ENCODE measurements at places on chromosomes 2 and 18.

GRCh38 chr2:109638795-109639194, 24.6 kb downstream of the SOWAHC start:
- no peak for DNase-seq

DNA sequence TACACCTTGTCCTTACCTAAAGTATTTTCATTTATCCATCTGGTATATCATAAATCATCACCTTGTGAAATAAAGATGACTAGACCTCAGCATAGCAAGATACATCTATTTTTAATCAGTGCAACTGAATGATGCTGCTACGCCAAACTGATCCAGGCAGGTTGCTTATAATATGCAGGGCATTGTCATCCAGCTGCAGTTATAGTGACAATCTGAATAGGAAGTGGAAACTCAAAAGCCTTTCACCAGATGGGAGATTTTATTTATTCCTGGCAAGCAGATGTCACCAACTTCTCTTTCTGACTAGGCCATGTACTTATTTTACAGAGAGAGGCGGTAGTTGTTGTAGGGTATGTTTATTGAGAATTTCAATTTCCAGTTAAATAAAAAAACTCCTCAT, 747.3 kb downstream of the ADCYAP1 start:
- no peak for DNase-seq

- DNase-seq: no peak
Observed at GRCh38 chr18:73381016-73381698, 513.4 kb upstream of the NETO1 start.

DNA sequence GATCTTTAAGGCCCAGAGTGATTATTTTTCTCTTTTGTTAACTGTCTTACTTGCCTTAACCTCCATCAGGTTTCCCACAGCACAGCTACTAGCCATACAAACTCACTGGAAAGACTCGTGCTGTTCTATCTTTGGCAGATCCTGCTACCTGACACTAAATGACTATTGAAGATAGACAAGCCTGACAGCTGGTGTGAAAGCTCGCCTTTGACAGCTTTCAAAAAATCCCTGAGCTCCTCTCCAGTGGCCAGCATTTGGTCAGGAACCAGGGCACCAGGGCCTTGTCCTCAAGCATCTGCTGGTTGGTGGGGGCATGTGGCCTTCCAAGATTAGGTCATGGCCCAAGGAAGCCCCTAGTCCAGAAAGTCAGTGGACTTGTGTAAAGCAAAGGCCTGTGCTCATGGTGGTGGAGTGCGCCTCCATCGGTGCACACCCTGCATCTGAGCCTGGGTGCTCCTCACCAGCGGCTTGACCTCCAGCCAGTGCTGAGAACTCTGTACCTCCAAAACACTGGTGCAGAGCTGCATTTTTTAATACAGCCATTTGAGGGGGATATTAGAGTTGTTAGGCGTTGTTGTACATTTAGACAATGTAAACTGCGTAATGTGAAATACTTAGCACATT, 158.5 kb downstream of the NCK2 start:
- DNase-seq: no peak

DNA sequence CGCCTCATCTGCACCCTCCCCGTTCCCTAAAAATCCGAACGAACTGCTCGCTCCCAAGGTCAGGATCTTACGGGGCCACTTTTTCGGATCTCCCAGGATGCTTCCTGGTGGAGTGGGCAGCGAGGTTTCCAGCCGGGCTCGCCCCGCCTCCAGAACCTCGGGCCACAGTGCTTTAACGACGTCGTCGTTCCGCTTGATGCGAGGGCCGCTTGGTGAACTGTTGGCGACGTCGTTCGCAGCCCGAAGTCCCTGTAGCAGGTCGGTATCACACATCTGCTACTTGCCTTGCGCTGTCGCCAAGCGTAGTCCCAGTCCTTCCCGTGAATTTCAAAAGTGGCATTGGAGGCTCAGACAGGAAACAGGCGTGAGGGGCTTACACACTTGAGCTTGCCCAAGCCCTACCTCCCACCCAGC, 15.3 kb downstream of the EVX2 start:
- DNase-seq: no peak

DNA sequence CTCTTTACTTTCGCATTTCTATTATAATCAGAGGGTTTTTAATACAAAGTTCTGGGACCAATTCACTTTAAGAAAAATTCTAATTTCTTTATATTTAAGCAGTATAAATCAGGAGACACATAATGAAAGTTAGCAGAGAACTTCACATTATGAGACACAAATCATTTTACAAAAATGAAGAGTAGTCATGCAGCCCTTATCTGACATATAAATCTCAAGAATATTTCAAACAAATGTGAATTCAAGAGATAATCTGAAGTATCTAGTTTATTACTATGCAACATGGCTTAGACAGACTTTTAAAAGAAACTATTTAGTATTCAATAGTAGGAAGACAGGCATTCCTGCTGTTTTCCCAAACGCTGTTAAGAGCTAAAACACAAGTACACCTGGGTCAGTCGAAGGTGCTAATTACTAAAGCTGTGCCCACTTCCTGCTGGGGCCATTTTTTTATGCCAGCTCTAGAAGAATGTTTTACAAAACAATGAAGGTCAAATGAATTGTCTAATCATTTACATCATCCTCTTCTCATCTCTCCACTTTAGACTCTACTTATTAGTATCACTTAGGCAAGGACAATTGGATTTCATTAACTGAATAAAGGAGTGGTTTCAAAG, 40.2 kb downstream of the CWC22 start:
- no peak for DNase-seq

- no peak for DNase-seq
Observed at GRCh38 chr2:157839822-157840221, 36.3 kb downstream of the ACVR1 start.

GRCh38 chr2:165069151-165069550, 113.8 kb upstream of the SLC38A11 start:
- no peak for DNase-seq
